Pulmonary artery endothelial cell (primary cell): ENCODE measurements at places on chromosomes 5 and 9. TPM values are rescaled to one million over a fixed set of nuclear protein-coding genes. Genes with fewer than 3 reads are reported as not detected.
A peak's percentile ranks its signal among the peaks of the same experiment; 100 is the strongest.

DNA sequence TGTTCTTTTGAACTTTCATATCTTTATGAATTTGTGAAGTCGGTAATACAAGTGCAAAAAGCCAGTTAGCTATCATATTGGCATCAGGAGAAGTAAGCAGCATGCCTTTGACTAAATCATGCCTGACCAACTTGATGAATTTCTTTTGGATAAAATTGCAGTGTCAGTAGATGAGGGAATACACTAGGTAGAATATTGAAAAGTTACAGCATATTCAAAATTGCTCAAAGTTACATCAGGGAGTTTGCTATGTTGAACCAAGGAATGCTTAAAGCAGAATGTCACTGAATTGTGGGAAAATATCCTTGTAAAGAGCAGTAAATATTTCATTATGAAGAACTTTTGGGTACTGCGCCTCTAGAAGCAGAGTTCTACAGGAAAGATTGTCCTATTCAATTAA is 87.1 kb upstream of the TLX3 start:
- no peak for DNase-seq

Gene SCAI
- total RNA-seq, result 5.9 and 7.8 TPM in 2 replicates

GRCh38 chr9:34046784-34047379 is 1.8 kb downstream of the UBAP2 start:
- DNase-seq, result peak; percentile 10

DNA sequence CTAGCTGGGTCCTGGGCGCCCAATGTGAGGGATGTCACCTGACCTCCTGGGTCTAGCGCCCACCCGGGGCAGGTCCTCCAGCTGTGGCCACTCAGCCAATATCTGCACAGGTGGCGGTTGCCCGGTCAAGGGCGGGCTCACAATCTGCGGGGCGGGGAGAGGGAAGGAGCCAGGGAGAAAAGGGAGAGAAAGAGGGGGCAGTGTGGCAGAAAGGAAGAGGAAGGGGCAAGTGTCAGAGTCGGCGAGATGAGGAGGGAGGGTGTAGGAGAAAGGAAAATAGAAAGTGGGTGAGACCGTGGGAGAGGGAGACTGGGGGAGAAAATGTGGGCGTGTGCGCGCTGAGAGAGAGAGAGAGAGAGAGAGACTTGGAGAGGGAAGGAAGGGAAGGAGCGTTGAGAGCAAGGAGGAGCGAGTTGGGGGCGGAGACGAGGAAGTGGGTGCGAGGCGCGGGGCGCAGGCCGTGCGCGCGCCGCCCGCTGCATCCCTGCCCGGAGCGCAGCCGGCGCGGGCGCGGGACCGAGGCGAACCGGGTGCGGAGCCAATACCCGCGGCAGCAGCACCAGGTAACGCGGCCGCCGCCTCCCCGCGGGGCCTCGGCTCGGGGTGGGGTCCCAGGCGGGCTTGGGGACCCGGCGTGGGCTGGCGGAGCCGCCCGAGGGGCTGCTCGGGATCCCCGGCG is at the start of gene HRH2:
Gene HRH2 (plus strand): TSS at position 479 of the 679 bp plus-strand sequence. CDS start 25,163 bp downstream, outside the sequence.
- no peak for DNase-seq

Gene GFI1B
- not detected in 2 replicates for total RNA-seq

GRCh38 chr9:120369608-120370220 is 210.3 kb downstream of the CDK5RAP2 start:
- no peak for DNase-seq

DNA sequence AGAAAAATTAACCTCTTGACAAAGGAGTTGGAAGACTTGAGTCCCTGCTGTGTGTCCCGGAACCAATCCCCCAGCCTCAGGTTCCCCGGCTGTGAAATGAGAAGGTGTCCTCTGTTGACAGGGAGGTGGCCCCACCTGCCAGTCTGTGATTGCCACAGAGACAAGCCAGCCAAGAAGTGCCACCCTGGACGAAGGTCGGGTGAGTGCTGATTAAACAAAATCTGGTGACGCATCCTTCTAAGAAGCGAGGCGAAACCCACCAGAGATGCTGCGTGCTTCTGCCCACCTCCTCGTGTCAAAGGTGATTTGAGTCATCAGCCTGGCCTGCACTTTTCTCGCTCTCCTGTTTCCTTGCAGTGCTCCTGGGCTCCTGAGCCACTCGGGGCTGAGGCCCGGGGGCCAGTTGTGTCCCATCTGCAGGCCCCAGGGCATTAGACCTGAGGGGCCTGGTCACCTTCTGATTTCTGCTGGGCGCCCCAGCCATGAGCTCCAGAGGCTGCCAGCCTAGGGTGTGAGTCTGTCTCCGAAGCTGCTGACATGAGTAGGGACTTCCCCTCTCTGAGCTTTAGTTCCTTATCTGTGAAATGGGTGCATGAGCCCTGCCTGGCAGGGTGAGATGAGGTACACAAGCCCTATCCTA is 28.7 kb downstream of the NEK6 start:
- DNase-seq, result peak; percentile 46

DNA sequence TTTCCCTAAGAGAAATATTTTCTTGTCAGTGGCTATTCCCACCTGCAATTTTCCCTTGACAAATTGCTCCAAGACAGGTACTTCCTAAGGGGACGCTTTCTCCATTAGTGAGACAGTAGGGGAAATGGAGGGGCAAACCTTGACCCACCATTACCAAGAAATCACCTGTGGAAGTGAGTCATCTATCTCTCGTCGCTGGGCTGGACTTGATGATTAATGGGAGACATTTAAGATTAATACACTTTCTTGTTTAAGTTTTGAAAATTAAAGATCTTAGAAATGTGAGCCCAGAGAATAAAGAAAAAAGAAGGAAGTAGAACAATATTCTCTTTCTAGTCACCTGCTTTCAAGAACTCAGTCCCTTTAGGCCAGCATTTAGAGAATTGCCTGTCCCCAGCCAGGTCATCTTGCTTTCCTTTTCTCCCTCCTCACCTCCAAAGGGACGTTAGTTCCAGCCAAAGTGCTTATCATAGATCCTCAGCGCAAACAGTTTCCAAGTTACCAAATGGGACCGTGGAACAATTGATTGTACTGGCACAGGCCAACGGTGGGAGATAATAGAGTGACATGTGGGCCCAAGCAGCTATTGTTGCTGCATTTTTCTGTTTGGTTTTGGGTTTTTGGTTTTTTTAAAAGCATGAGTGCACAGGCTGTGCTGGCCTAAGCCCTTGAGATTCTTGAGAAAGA is 284.4 kb downstream of the ENC1 start:
- DNase-seq, result no peak

DNA sequence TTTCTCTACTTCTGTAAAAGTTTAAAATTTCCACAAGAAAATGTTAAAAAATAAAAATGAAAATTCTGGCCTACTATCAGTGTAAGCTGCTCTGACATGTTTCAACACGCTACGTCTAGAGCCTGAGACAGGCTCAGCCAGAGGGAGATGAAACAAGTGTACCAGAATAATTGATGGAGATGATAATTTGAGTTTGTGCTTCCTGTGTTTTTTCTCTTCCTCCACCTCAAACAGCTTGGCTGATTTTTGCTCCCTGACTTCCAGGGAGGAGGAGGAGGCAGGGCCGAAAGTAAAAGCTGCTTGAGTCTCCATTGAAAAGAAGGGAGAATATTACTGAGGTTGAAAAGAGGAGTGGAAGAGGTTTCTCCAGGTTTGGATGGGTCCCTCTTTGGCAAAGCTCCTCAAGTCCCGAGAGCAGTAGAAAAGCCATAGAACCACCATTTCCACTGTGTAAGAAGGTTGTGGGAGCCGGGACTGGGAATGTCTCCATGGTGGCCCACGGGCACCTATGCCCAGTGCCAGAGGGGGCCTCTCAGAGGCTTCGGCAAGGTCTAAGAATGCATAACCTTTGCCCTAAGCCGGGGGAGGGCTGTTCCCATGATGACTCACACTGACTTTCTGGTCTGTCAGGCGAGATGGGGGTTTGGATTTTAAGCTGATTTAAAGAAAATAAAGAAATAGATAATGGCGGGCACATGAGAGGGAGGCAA is 95.1 kb downstream of the HRH2 start:
- DNase-seq, result no peak
